HFFc6 (cell line): ENCODE measurements at places on chromosomes 1 and 21.

DNA sequence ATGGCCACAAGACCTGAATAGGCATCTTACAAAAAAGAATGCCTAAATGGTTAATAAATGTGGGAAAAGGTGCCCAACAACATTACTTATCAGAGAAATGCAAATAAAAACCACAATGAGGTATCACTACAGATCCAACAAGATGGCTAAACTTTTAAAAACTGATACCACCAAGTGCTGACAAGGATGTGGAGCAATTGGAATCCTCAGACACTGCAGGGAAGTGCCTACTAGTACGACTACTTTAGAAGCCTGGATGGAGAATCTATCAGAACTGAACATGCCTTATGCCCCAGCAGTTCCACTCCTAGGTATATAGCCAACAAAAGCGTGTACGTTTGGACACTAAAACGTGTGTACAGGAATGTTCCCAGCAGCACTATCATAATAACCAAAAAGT, 19.9 kb downstream of the TNFRSF8 start:
- DNase-seq: no peak

DNA sequence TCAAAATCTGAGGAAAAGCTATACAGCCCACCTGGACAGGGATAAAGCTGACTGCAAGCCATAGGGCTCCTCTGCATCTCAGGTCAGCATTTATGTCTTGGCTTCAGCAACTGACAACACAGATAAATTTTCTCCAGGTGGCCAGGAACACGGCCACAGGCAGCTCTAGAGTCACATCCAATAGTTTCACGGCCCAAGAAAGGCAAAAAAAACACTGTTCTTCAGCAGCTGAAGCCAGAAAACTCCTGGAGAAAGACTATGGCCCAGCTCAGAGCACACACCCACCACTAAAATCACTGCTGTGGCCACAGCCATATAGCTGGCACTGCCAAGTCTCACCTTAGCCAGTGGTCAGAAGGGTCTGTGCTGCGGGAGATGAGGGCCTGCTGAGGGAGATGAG, 77.8 kb downstream of the HSF2BP start:
- DNase-seq: no peak

GRCh38 chr1:107899655-107900054, 65.3 kb downstream of the VAV3 start:
- no peak for DNase-seq

GRCh38 chr21:36510911-36511310, 31.0 kb upstream of the CLDN14 start:
- DNase-seq: no peak
